Endothelial cell (in vitro differentiated cells): ENCODE measurements at places on chromosomes 2 and 18. TPM values are rescaled to one million over a fixed set of nuclear protein-coding genes. Genes with fewer than 3 reads are reported as not detected.

- DNase-seq: no peak
- no peak overlapping the region for H3K4me3 ChIP-seq
- H3K4me1 ChIP-seq: peaks cover 13% of the 10 kb centered on the region
These were observed 37.7 kb upstream of the CNGA3 start for GRCh38 chr2:98308532-98308931.

HOXD8 gene
- 9.3 TPM for total RNA-seq

MC5R gene
- 0.56 TPM for total RNA-seq

HOXD1 gene
- total RNA-seq: 3.8 TPM

GRCh38 chr2:11121099-11121822 is 34.0 kb upstream of the SLC66A3 start:
- peaks cover 9% of the 10 kb centered on the region for H3K4me1 ChIP-seq
- H3K27ac ChIP-seq: no peak overlapping the region
- H3K4me3 ChIP-seq: no peak overlapping the region
- no peak for DNase-seq

DNA sequence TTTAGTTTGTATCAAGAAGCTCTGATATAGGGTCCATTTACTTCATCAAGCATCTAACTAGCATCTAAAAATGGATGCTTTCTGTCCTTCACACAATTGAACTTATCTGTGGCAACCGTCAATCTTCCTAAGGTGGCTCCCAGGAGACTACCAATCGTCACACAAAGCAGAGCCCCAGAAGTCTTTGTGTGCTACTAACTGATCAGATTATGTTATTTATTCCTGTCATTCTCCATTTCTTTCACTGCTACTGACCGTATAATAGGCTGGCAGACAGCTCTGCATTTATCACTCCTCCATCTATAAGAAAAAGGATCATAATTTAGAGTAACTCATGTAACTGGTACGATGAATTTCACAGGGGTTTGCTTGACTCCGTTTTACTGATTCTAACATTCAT is 585.0 kb upstream of the NXPH2 start:
- no peak for DNase-seq
- no peaks in the 10 kb centered on the region for H3K36me3 ChIP-seq
- no peak overlapping the region for H3K4me3 ChIP-seq
- H3K27ac ChIP-seq: no peak overlapping the region
- H3K4me1 ChIP-seq: no peaks in the 10 kb centered on the region
- peaks cover 1% of the 10 kb centered on the region for H3K27me3 ChIP-seq

SERPINB3 gene
- not detected for total RNA-seq

DNA sequence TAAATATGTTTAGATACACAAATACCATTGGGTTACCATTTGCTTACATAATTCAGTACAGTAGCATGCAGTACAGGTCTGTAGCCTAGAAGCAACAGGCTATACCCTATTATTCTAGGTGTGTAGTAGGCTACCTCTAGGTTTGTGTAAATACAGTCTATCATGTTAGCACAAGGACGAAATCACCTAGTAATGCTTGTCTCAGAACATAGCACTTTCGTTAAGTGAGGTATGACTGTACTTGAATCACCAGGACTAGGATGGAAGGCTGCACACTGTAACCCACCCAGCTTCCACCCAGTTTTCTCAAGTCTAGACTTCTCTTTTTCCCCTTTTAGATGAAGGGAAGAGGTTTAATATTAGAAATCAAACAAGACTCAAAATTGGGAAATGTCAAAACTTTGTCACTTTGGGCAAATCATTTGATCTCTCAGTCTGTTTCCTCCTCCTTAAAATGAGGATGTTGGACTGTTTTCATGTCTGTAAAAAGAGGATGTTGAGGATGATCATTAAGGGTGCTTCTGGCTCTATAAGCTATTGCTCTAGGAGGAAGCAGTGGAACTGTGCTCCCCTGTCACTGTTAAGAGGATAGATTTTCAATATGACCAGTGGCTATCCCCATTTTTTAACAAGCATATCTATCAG is 3.7 kb upstream of the SOCS6 start:
- H3K4me1 ChIP-seq: peaks cover 8% of the 10 kb centered on the region
- H3K4me3 ChIP-seq: no peak overlapping the region
- no peak overlapping the region for H3K27ac ChIP-seq
- H3K27me3 ChIP-seq: peaks cover 8% of the 10 kb centered on the region
- peaks cover 4% of the 10 kb centered on the region for H3K36me3 ChIP-seq

DNA sequence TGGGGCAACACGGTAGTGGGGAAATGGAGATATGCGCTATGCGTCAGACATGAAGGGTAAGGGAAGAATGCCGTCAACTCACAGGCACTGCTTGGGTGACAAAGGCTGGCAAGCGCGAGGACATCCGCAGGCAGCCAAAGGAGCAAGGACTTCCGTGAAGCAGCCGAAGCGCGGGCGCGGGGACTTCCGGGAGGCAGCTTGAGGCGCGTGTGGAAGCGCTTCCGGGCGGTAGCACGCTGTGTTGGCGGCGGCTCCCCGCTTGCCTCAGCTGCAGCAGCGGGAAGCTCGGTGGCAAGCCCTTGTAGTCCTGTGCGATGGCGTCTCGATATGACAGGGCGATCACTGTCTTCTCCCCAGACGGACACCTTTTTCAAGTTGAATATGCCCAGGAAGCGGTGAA is at the start of gene PSMA8:
Gene PSMA8 (plus strand): TSS at position 218 of the 400 bp plus-strand sequence. CDS start 97 bp downstream, at position 315.
- H3K27me3 ChIP-seq: peaks cover 5% of the 10 kb centered on the region
- no peaks in the 10 kb centered on the region for H3K36me3 ChIP-seq
- H3K4me1 ChIP-seq: no peaks in the 10 kb centered on the region

- H3K27ac ChIP-seq: no peak overlapping the region
- H3K27me3 ChIP-seq: peaks cover 2% of the 10 kb centered on the region
- peaks cover 42% of the 10 kb centered on the region for H3K4me1 ChIP-seq
- H3K4me3 ChIP-seq: no peak overlapping the region
- DNase-seq: no peak
These were observed 32.7 kb upstream of the MAP4K3 start for GRCh38 chr2:39469807-39470206.

- H3K36me3 ChIP-seq: no peaks in the 10 kb centered on the region
- no peaks in the 10 kb centered on the region for H3K4me1 ChIP-seq
- no peak overlapping the region for H3K4me3 ChIP-seq
- H3K27me3 ChIP-seq: no peaks in the 10 kb centered on the region
- H3K27ac ChIP-seq: no peak overlapping the region
These were observed 271.8 kb downstream of the SUCLG1 start for GRCh38 chr2:84187258-84187657.

GRCh38 chr2:63047321-63048279 is 3.0 kb upstream of the OTX1 start:
- DNase-seq: peak; percentile 46
- H3K4me1 ChIP-seq: peaks cover 49% of the 10 kb centered on the region
- peaks cover 14% of the 10 kb centered on the region for H3K36me3 ChIP-seq
- H3K4me3 ChIP-seq: peak overlapping the region; percentile 54
- H3K27ac ChIP-seq: no peak overlapping the region

KCNG2 gene
- total RNA-seq: 0.56 TPM

- H3K4me1 ChIP-seq: peaks cover 3% of the 10 kb centered on the region
- no peak overlapping the region for H3K4me3 ChIP-seq
- H3K27me3 ChIP-seq: no peaks in the 10 kb centered on the region
- H3K27ac ChIP-seq: no peak overlapping the region
These were observed 1392.1 kb upstream of the CELF4 start for GRCh38 chr18:38957736-38958135.

STAT4 gene
- 1.1 TPM for total RNA-seq

DNA sequence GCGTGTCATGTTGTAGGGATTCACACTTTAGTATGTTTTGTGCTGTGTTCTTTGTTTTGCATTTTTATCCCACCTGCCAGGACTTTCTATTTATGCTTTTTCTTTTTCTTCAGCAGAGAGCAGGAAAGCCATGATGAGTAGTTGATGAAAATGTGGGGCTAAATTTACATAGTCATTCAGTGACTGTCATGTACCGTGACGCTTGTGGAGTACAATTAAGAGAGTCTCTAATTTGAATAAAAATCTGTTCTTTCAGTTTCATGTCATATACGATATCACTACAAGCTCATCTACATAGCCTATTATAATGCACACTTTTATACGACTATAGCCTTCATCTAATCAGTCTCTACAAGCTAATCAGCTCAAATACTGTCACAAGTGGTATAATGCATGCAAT is 112.7 kb upstream of the SPATS2L start:
- H3K36me3 ChIP-seq: no peaks in the 10 kb centered on the region
- H3K27ac ChIP-seq: no peak overlapping the region
- no peak overlapping the region for H3K4me3 ChIP-seq
- DNase-seq: no peak
- no peaks in the 10 kb centered on the region for H3K4me1 ChIP-seq

- H3K27ac ChIP-seq: no peak overlapping the region
- H3K4me3 ChIP-seq: no peak overlapping the region
- no peaks in the 10 kb centered on the region for H3K36me3 ChIP-seq
These were observed 2.8 kb downstream of the KCTD1 start for GRCh38 chr18:26545335-26546123.

- no peaks in the 10 kb centered on the region for H3K36me3 ChIP-seq
- no peak overlapping the region for H3K4me3 ChIP-seq
- H3K27ac ChIP-seq: no peak overlapping the region
- H3K27me3 ChIP-seq: no peaks in the 10 kb centered on the region
These were observed 334.5 kb downstream of the PIK3C3 start for GRCh38 chr18:42289526-42289925.

DNA sequence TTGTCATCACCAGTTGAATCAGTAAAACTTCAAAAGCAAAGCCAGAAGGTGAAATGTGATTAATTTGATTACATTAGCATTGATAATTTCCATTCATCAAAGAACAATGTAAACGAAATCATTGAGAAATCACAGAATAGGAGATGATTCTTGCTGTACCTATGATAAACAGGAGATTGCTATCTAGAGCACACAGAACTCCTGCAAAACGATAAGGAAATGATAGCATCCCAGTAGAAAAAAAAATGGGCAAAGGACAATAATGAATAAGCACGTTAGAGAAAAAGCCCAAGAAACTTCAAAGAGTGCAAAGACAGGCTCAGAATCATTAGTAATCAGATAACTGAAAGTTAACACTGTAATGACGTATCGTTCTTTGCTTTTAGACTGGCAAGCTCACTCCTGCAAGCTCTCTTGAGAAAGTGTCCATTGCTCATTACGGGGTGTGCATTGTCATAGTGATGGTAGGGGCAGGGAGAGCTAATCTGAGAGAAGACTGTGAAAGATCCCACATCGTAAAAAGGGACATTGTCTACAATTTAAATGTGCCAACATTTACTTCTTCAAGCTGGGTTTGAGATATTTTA is 143.6 kb downstream of the SPP2 start:
- H3K4me3 ChIP-seq: no peak overlapping the region
- no peaks in the 10 kb centered on the region for H3K4me1 ChIP-seq
- DNase-seq: no peak
- H3K27me3 ChIP-seq: peaks cover 3% of the 10 kb centered on the region
- no peaks in the 10 kb centered on the region for H3K36me3 ChIP-seq

- H3K4me3 ChIP-seq: peak overlapping the region; percentile 100
- H3K27ac ChIP-seq: peak overlapping the region; percentile 95
- DNase-seq: peak; percentile 45
- peaks cover 4% of the 10 kb centered on the region for H3K36me3 ChIP-seq
- peaks cover 3% of the 10 kb centered on the region for H3K27me3 ChIP-seq
These were observed 784 bp downstream of the ROCK1 start for GRCh38 chr18:21110713-21111345.

MOCOS gene
- total RNA-seq: 0.56 TPM

PARD6G gene
- 10.4 TPM for total RNA-seq

DNA sequence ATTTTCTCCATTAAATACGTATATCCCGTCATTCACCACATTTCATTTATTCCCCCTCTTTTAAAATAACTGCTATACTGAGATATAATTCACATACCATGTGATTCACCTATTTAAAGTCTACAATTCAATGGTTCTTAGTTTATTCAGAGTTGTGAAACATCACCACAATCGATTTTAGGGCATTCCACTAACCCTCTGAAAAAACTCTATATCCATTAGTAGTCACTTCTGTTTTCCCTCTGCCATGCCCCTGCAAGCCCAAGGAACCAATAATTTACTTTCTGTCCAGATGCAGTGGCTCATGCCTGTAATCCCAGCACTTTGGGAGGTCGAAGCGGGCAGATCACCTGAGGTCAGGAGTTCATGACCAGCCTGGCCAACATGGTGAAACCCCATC is 95.5 kb upstream of the FZD5 start:
- H3K4me3 ChIP-seq: no peak overlapping the region
- DNase-seq: no peak
- peaks cover 2% of the 10 kb centered on the region for H3K27me3 ChIP-seq
- H3K36me3 ChIP-seq: no peaks in the 10 kb centered on the region

DNA sequence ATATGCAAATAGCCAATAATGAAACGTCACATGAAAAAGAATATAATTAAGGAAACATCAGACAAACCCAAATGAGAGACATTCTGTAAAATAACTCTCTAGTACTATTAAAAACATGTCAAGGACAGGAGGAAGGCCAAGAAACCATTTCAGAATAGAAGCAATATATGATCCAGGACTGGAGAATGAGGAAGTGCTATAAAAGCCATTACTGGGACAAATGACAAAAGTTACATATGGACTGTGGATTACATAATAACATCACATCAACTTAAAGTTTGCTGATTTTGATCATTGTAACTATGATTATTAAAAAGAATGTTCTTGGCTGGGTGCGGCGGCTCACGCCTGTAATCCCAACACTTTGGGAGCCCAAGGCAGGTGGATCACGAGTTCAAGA is 81.3 kb downstream of the CRACDL start:
- no peaks in the 10 kb centered on the region for H3K4me1 ChIP-seq
- no peak overlapping the region for H3K27ac ChIP-seq
- H3K27me3 ChIP-seq: no peaks in the 10 kb centered on the region
- no peak for DNase-seq
- H3K36me3 ChIP-seq: no peaks in the 10 kb centered on the region

DNA sequence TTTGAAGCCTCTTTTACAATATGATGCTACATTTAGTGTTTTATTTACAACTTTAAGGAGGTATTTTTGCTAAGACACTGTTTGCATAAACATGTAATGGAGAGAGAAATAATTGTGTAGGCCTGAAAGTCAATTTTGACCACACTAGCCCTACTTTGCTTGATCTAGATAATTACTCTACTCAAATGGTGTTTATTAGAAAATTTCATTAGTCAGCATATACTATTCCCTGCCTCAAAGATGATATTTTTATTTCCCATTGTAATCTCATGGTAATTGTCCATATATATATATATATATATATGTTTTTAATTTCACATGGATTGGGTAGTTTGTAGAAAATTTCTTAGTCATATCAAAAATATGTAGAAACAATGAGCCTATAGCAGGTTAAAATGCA is 632.2 kb downstream of the SATB2 start:
- no peak for DNase-seq
- H3K27ac ChIP-seq: no peak overlapping the region
- peaks cover 7% of the 10 kb centered on the region for H3K4me1 ChIP-seq
- no peak overlapping the region for H3K4me3 ChIP-seq
- no peaks in the 10 kb centered on the region for H3K27me3 ChIP-seq
- H3K36me3 ChIP-seq: no peaks in the 10 kb centered on the region

REG1B gene
- total RNA-seq: not detected
